Activated T-helper 2 cell treated with anti-CD3 and anti-CD28 coated beads, Interferon-gamma antibody, Interleukin-2, Interleukin-4, amounts not matched to agents 10 μg/mL and 5 μg/mL and 100 μg/mL, durations not matched to agents 14 hours and 24 hours and 36 hours (primary cell): ENCODE measurements at places on chromosomes 1 and 21. TPM values are rescaled to one million over a fixed set of nuclear protein-coding genes. Genes with fewer than 3 reads are reported as not detected.

DNA sequence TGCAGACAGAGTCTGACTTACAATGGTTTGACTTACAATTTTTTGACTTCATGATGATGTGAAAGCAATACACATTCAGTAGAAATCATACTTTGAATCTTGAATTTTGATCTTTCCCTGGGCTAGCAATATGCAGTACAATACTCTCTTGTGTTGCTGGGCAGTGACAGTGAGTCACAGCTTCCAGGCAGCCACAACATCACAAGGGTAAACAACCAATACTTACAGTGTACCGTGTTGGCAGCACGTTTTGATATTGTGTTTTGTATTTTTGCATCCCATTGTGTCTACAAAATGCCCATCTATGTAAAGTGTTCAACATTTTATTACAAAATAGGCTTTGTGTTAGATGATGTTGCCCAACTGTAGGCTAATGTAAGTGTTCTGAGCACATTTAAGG lies 150.9 kb downstream of the NTMT2 start:
- no peak for DNase-seq
- H3K36me3 ChIP-seq: no peaks in the 10 kb centered on the region
- no peak overlapping the region for H3K4me3 ChIP-seq
- no peaks in the 10 kb centered on the region for H3K4me1 ChIP-seq

DNA sequence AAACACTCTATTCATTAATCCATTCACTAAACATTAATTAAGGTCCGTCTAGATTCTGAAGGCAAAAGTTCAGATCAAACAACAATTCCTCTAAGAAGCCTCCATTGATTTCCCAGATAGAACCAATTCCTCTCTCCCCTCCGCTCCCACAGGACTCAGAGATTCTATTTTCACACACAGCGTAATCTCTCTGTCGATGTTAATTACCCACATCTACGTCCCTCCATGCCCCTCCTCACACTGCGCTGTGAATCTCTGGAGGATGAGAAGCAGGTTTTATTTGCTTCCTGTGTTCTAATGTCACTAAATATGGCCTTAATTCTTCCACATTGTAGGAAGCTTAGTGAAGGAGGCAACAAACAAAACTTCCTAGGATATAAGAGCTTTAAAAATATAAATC lies 306.7 kb downstream of the DSCAM start:
- no peaks in the 10 kb centered on the region for H3K36me3 ChIP-seq
- no peaks in the 10 kb centered on the region for H3K27me3 ChIP-seq
- H3K4me1 ChIP-seq: no peaks in the 10 kb centered on the region
- DNase-seq: no peak

GRCh38 chr1:156062189-156062588 lies 1.2 kb downstream of the RAB25 start:
- H3K4me1 ChIP-seq: peaks cover 12% of the 10 kb centered on the region
- no peak overlapping the region for H3K27ac ChIP-seq
- peaks cover 3% of the 10 kb centered on the region for H3K36me3 ChIP-seq
- no peak overlapping the region for H3K4me3 ChIP-seq
- no peak for DNase-seq
- no peaks in the 10 kb centered on the region for H3K27me3 ChIP-seq

GRCh38 chr1:164771619-164772361 lies 212.8 kb downstream of the PBX1 start:
- H3K4me3 ChIP-seq: no peak overlapping the region
- H3K27ac ChIP-seq: no peak overlapping the region
- DNase-seq: no peak
- no peaks in the 10 kb centered on the region for H3K36me3 ChIP-seq
- peaks cover 3% of the 10 kb centered on the region for H3K4me1 ChIP-seq
- H3K27me3 ChIP-seq: peaks cover 6% of the 10 kb centered on the region

- H3K27me3 ChIP-seq: no peaks in the 10 kb centered on the region
- DNase-seq: no peak
- H3K36me3 ChIP-seq: peaks cover 48% of the 10 kb centered on the region
- no peak overlapping the region for H3K27ac ChIP-seq
These were observed 4.7 kb downstream of the ZNF326 start for GRCh38 chr1:89999628-90000027.

DNA sequence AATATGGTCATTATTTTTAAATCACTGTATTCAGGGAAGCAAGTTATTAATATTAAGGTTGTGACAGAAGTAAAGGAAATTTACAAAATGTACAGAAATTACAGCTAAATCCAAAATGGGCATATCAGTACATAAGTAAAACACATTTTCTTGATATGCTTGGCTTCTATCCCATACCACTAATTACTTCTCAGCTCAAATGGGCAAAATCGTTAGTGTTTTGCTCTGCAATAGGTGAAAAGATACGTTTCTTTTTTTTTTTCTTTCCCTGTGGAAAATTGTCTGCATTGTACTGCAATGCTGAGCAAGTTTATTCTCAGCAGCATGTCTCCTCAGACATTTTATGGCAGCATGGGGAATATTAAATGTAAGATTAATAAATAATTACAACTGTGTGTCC lies 77.1 kb upstream of the PRMT6 start:
- no peak overlapping the region for H3K27ac ChIP-seq
- H3K36me3 ChIP-seq: no peaks in the 10 kb centered on the region

DNA sequence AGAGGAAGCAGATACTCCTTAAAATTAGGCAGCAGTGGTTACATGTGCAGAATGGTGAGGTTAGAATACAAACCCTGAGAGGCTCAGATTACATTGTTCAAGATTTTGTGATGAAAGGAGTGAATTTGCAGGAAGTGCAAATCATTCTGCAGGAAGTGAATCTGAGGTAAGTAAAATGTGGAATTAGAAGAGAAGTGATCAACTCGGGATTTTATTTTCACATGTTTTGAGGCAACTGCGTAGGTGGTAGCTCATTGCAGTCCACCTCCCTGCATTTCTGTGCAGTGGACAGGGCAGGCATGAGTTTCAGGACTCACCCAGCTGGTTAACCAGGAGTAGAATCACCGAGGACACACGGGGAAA lies 2.1 kb upstream of the PLA2G2C start:
- H3K27me3 ChIP-seq: peaks cover 47% of the 10 kb centered on the region
- H3K27ac ChIP-seq: no peak overlapping the region
- peaks cover 38% of the 10 kb centered on the region for H3K4me1 ChIP-seq
- DNase-seq: no peak
- H3K36me3 ChIP-seq: no peaks in the 10 kb centered on the region

DNA sequence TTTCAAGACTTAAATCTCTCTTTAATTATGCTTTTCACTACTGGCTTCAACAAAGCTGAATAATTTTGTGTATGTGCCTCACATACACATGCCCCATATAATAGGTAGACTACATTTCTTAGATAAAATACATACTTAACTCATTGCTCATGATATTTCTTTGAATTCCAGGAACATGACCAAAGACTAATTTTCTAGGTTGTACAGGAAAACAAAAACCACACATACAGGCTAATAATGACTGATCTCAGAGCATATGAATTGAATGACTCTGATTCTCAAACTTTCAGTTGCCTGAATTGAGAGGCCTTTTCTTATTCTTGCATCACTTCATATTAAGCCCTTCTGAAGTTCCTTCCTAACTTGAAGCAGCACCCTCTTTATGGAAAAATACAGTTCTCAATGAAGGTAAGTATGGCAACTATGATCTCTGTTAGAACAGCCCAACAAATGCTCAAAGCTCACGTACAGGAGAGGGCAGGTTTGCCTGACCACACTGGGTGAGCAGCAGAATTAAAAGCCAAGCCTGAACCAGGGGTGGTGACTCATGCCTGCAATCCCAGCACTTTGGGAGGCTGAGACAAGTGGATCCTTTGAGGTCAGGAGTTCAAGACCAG lies 22.6 kb upstream of the UAP1 start:
- H3K4me1 ChIP-seq: peaks cover 4% of the 10 kb centered on the region
- no peaks in the 10 kb centered on the region for H3K36me3 ChIP-seq
- no peak overlapping the region for H3K4me3 ChIP-seq
- no peaks in the 10 kb centered on the region for H3K27me3 ChIP-seq
- no peak overlapping the region for H3K27ac ChIP-seq

DNA sequence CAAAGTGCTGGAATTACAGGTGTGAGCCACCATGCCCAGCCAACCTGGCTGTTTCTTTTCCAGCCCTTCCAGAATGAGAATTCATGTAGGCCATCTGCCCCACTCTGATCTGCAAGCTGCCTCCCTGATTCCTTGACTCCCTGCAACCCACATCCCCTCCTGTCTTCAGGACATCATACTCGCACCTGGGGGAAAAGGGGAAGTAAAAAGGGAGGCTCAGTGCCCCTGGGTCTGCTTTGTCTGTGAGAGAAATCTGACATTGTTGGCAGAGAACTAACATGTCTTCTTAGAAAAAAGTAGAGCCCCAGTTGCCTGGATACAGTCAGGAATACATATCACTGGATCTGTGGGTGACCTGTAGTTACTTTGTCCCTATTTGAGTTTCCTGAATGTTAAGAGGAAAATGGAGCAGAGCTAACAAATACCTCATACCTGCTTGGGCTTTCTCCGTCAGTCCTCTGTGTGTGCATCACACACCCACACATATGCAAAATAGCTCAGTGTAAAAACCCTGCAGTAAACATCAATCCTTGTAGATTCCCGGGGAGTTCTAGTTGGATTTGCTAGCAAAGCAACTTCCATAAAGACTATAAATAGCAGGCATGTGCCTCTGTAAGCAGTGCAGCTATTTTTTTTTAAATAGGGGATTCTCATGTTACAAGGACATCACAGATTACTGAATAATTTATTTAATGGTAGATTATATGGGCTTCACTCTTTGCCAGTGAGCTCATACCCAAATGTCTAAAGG lies 62.9 kb downstream of the TEX35 start:
- H3K27ac ChIP-seq: no peak overlapping the region
- H3K36me3 ChIP-seq: no peaks in the 10 kb centered on the region
- H3K4me3 ChIP-seq: no peak overlapping the region
- DNase-seq: no peak

DNA sequence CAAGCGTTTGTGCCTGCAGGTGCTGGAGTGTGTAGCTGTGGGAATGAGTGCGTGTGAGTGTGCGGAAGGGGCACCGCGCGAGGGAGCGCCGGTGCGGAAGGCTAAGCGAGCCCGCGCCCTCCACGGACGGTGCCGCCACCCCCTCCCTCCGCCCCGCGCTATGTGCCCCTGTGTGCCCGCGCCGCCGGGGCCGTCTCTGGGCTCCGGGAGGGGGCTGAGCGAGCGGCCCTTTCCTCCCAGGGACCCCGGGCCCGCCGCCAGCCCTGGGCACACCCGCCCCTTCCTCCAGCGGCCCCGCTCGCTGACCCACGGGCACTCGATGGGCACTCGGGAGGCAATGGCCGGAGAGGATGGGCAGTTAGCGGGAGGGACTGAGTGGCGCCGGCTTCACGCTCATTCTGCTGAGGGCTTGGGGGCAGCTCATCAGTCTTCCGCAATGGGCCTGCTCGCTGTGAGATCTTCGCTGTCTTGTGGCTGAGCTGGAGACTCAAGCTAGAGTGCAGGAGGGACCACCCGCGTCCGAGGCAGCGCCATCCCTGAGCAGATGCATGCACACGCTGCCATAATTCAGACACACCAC lies 8.6 kb upstream of the ADGRB2 start:
- peaks cover 58% of the 10 kb centered on the region for H3K4me1 ChIP-seq
- H3K27ac ChIP-seq: peak overlapping the region; percentile 81
- peak overlapping the region; percentile 78 for H3K4me3 ChIP-seq
- DNase-seq: no peak
- peaks cover 37% of the 10 kb centered on the region for H3K27me3 ChIP-seq

GRCh38 chr1:160987359-160988050 lies 32.9 kb upstream of the ITLN2 start:
- H3K27ac ChIP-seq: no peak overlapping the region
- H3K36me3 ChIP-seq: no peaks in the 10 kb centered on the region
- no peak for DNase-seq
- H3K27me3 ChIP-seq: peaks cover 11% of the 10 kb centered on the region

DNA sequence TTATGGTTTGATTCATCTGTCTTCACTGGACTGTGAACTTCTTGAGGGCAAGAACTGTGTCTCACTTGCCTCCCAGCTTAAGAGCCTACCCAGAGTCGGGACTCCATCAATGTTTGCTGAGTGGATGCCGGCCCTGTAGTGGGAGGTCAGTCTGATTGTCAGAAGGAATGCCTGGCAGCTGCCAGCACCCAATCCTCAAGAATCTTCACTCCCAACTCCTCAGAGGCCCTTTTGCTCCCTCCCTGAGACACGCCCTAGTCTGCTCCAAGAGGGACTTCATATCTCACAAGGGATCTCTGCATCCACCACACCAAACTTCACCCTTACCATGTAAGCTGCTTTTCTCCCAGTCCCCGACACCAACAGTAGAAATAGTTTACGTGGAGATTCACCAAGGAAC lies 15.2 kb upstream of the KDM4A start:
- no peak for DNase-seq
- H3K4me1 ChIP-seq: no peaks in the 10 kb centered on the region
- no peak overlapping the region for H3K4me3 ChIP-seq
- H3K27ac ChIP-seq: no peak overlapping the region
- H3K27me3 ChIP-seq: peaks cover 4% of the 10 kb centered on the region

- peaks cover 62% of the 10 kb centered on the region for H3K36me3 ChIP-seq
- peak overlapping the region; percentile 89 for H3K4me3 ChIP-seq
- H3K4me1 ChIP-seq: peaks cover 53% of the 10 kb centered on the region
- DNase-seq: no peak
- peak overlapping the region; percentile 69 for H3K27ac ChIP-seq
- H3K27me3 ChIP-seq: no peaks in the 10 kb centered on the region
These were observed 3.5 kb downstream of the SAMSN1 start for GRCh38 chr21:14542638-14543037.

- H3K36me3 ChIP-seq: no peaks in the 10 kb centered on the region
- DNase-seq: no peak
These were observed 775.0 kb downstream of the USP25 start for GRCh38 chr21:16504766-16505165.

- H3K27ac ChIP-seq: no peak overlapping the region
- H3K36me3 ChIP-seq: no peaks in the 10 kb centered on the region
- no peaks in the 10 kb centered on the region for H3K27me3 ChIP-seq
- H3K4me3 ChIP-seq: no peak overlapping the region
- no peaks in the 10 kb centered on the region for H3K4me1 ChIP-seq
- no peak for DNase-seq
These were observed 173.2 kb downstream of the LBR start for GRCh38 chr1:225254676-225255075.

The SPATA45 gene
- total RNA-seq: 0.41 TPM in 1 of 2 replicates, not detected in the other

The HSPG2 gene
- total RNA-seq: 3.9 and 4.1 TPM in 2 replicates

The DTL gene
- total RNA-seq: 73.9 and 77.0 TPM in 2 replicates

The PRDM16 gene
- not detected in 2 replicates for total RNA-seq

The SLC9C2 gene
- not detected in 2 replicates for total RNA-seq

The KIF1B gene
- total RNA-seq: 21.9 and 23.8 TPM in 2 replicates

The TMEM269 gene
- total RNA-seq: 0.16 and 0.39 TPM in 2 replicates
